DMS79 (cell line): ENCODE measurements at places on chromosomes 2 and 18.

- no peak for DNase-seq
Observed at GRCh38 chr2:240453461-240454105, 18.1 kb downstream of the GPC1 start.

- DNase-seq: no peak
Observed at GRCh38 chr2:157830696-157831570, 45.2 kb downstream of the ACVR1 start.

DNA sequence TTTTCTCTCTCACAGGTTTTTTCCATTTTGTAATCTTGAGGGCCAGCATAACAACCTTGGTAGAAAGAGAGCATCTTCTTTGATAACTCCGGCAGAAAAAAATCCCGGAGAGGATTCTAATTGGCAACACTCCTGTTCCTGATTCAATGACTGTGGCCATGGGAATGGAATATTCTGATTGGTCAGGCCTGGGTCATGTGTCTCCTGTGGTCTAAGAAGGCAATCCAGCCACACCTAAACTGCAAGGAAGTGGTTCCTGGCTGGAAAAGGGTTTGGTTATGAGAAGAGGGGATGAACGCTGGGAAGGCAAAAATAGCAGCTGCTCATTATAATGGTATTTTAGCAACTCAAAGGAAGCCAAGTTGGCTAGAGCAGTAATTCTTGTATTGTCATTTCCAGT lies 24.8 kb upstream of the ZNF638 start:
- DNase-seq: no peak

- no peak for DNase-seq
Observed at GRCh38 chr2:3536682-3537632, 17.6 kb upstream of the ADI1 start.

DNA sequence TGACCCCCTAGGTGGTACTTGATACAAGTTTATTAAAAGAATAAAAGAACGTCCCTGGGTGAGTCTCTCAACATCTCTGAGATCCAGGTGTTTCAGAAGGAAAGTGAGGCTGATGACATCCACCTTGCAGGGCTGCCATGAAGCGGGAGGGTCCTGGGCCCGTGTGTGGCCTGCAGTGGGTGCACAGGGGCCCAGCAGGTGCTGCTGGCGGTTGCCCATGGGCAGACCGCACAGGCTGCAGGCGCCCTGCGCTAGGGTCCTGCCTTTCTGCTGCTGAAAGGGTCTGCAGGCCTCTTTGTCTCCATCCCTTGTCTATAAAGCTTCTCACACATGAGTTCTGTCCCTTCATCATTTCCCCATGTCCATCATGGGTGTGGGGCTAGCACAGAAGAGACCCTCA lies 247.0 kb downstream of the TFCP2L1 start:
- no peak for DNase-seq

- DNase-seq: no peak
Observed at GRCh38 chr2:1607236-1607920, 136.9 kb downstream of the PXDN start.

- no peak for DNase-seq
Observed at GRCh38 chr18:54100920-54101470, 123.5 kb downstream of the MBD2 start.

- peak; percentile 95 for DNase-seq
Observed at GRCh38 chr2:17540093-17540812, at the start of gene VSNL1. Gene VSNL1, plus strand, starts transcription at chr2:17540696. Its CDS starts 51,379 bp downstream, at chr2:17592075.

DNA sequence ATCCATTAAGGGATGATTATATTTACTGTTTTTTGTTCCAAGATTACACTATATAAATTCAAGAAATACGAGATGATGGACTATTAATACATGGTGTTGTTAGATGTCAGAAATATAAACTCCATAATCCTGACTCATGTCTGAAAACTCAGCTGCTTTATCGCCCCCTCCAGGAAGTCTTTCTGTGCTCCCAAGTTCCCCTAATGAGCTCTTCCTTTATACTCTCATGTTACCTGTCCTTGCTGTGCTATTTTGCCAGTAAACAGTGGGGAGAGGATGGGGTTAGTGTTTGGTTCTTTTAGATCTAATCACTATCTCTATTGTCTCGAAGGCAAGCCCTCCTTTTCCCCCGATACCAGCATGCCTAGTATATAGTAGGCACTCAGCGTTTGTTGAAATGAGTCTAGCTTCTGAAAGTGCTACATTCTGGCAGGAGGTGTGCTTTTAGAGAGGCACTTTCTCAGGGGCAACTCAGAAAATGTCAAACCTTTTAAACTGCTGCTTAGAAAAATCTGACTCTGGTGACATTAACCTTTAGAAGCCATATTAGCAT lies 21.4 kb upstream of the BARD1 start:
- no peak for DNase-seq

GRCh38 chr2:75632091-75632701 lies 14.4 kb upstream of the MRPL19 start:
- DNase-seq: no peak
